Common myeloid progenitor, CD34-positive (primary cell): ENCODE measurements at places on chromosomes 7 and 10.

DNA sequence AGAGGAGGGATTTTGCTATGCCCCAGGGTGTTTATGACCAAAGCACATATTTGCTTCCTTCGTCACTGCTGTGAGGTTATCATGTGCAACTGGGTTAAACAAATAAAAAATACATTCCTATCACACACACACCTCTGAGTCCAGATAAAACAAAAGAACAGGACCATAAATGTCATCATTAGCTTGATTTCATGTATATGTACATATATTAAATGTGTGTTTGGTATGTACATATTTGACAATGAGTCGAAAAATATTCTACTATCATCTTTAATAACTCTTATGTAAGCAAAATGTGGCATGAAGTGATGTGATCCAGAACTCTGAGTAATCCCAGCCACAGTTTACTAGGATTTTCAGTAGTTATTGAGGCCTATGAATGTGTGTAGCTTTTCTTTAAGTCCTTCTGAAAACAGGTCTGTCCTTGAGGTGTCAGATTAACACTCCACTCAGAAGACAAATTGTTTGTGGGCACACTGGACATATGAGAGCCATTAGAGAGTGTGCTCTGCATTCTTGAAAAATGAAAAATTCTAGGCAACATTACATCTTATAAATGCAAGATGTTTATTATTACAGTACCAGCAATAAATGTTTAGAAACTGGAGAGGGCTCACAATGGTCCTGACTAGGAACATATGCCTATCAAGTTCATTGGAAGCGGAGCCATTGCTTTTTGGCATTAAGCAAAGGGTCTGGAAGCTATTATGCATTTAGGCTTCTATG, 335.1 kb upstream of the SEMA3A start:
- DNase-seq: no peak

GRCh38 chr7:149199234-149199995, 4.1 kb downstream of the ZNF282 start:
- DNase-seq: no peak

GRCh38 chr7:36571190-36571560, 153.1 kb downstream of the AOAH start:
- no peak for DNase-seq

- peak; percentile 31 for DNase-seq
Observed at GRCh38 chr7:144670218-144670617, 165.6 kb downstream of the TPK1 start.

DNA sequence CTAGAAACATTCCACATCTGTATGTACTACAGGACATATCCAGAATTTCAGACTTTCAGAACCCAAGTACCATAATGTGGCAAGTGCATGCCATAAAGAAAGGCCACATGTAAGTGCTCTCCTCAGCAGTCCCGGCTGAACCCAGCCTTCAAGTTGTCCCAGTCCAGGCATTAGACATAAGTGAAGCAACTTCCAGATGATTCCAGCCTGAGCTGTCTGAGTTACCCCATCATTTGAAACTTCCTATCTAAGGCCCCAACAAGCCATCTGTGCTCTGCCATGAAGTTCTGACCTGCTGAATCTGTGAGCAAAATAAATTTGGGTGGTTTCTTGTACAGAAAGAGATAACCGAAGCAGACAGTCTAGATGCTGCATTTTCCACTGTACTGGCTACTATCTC, 218.8 kb downstream of the IPMK start:
- no peak for DNase-seq

- no peak for DNase-seq
Observed at GRCh38 chr10:62590306-62590705, 214.2 kb upstream of the ADO start.

DNA sequence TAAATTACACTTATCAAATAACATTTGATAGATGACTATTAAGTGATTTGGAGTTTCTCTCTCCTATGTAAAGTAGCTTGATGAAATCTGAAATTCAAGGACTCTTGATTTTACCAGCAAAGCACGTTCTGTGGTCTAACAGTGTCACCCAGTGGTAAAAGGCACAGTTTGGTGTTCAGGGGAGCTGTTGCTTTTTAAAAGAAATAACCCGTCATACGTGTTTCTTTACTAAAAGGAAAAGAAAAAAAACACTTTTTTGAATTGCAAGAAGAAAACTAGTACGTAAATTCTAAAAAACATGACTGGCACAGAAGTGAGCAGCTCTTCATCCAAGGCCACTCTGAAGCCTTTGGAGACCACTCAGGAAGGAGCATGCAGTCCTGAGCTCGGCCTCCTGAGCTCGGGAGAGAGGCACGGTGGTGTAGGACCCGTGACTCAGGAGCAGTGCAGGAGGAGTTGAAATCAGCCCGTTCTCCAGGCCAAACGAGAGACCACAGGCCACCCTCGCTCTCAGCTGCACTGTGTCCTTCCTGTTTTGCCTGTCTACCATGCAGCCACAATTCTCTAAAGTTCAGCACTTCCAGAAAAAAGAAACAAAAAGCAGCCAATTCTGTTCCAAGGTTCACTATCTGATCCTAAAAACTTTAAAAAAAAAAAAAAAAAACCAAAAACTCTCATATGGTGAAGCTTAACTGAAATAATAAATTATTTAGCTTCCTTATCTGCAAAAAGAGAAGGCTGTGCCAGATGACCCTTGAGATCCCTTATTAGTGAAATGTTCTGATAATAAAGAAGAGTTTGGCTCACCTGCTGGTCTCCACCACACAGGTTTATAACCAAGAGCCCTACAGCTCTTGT, 212.6 kb upstream of the FRMD4A start:
- peak; percentile 50 for DNase-seq

DNA sequence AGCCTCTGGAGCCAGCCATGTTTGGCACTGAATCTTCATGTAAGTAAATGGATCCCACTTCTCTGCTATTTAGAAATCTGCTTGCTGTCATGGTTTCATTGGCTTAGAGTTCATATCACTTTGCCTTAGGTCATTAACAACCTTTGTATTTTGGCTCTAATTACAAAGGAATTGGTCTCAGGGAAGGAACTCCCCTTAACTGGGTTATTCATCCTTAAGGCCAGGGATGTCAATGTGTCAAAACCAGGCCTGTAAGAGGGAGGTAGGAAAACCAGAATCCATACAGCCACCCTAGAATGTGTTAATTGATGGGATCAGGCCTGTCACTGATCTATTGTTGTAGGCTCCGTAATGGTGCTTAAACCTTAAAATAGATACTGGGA, 67.3 kb downstream of the ST7 start:
- no peak for DNase-seq

DNA sequence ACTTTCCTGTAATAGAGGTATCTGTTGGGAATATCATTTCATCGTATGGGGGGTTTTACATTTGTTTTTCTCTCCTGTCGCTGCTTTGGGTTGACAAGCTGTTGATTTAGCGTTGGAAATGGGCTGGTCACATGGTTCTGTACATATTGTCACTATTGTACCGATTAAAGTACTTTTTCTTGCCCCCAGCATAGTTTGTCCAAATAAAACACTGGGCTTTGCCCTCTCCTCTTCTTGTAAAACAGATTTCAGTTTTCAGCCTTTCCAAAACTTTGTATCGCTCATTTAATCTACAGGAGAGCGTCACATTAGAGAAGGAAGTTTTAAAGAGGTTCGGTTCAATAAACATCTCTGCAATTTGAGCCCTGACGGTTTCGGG, 4.0 kb downstream of the BMI1 start:
- no peak for DNase-seq

DNA sequence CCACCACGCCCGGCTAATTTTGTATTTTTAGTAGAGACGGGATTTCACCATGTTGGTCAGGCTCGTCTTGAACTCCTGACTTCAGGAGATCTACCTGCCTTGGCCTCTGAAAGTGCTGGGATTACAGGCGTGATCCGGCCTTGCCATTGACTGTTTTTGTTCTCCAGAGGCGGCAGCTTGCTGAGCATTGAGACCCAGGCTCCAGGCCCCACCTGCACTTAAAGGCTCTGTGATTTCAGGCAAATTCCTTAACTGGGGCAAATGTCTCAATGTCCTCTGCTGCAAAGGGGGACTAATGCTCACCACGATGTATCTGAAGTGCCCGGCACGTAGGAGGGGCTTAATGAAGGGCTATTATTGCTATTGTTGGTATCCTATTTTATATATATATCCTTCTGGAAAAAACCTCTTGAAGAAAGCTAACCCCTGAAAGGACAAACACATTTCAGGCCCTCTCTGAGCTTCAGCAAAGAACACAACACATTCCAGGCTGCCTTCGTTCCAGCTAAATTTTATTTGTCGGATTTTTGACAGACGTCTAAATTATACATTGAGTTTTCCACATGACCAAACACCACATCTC, 29.0 kb downstream of the TRIM8 start:
- no peak for DNase-seq

GRCh38 chr7:47809387-47809786, 138.9 kb downstream of the PKD1L1 start:
- DNase-seq: no peak

DNA sequence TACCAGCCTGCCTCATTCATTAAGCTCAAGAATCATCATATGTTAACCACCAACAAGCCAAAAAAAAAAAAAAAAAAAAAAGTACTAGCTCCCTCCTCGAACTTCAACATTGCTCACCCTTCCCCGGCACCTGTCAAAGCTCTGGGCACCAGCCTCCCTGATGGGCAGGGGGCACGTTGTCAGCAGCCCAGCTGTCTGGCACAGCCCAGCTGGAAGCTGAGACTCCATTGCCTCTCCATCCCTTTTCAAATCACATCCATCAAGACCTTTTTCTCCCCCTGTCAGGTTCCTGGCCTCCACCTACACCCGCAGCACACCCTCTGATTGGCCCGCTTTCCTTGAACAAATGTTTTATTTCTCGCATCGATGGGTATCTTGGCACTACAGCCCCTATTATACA, 913.3 kb upstream of the AUTS2 start:
- no peak for DNase-seq

DNA sequence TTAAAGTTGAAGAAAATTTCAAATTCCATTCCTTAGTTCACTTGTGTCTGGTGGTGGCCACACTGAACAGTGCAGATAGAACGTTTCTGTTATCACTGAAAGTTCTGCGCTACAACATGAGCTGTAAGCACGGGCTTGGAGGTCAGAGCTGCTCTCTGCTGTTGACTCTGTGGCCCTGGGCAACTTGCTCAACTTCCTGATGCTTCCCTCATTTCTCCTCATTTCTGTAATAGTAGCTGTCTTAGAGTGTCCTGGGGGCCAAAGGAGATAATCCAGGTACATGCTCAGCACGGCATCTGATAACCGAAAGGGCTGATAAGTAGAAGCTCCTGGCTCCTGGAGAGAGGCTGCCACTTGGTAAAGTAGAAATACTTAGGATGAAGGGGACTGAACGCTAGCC, 92.3 kb upstream of the DUSP5 start:
- no peak for DNase-seq

DNA sequence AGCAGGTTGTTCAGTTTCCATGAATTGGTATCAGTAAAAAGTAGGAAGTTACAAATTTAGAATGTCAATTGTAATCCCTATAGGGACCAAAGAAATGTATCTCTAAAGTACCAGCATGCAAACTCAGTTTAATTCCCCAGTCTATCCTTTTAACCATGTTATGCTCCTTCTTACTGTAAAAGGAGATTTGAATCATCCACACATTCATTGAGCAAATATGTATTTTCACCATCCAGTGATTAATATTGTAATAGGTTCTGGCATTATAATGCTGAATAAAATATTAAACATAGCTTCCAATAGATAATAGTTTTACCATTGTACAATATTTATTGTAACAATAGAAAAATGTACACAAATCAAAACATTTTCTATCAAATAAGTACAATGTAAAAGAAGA, 228.2 kb upstream of the SEMA3A start:
- no peak for DNase-seq

GRCh38 chr10:47077386-47077785, 166.2 kb downstream of the PTPN20 start:
- no peak for DNase-seq

- no peak for DNase-seq
Observed at GRCh38 chr7:115146148-115146547, 224.3 kb downstream of the MDFIC start.

- peak; percentile 56 for DNase-seq
Observed at GRCh38 chr7:98283127-98283886, 1.8 kb downstream of the BRI3 start.

DNA sequence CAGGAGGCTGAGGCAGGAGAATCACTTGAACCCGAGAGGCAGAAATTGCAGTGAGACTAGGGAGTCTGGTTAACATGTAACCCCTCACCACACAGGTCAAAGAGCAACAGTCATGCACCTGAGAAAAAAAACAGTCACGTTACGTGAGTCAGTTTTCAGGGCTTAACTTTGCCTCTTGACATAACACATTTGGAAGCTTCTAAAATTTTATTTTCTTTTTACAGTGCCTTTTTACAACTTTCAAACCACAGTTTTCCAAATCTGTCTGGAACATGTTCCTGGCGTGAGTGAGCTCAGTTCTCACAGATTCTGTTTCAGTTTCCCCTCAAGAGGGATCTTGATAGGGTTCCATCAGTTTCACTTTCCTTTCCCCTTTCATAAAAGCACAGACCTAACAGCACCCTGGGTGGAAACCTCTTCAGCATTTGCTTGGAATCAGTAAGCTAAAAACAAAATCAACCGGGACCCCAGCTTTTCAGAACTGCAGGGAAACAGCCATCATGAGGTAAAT, 4.4 kb downstream of the IFIT3 start:
- peak; percentile 68 for DNase-seq

DNA sequence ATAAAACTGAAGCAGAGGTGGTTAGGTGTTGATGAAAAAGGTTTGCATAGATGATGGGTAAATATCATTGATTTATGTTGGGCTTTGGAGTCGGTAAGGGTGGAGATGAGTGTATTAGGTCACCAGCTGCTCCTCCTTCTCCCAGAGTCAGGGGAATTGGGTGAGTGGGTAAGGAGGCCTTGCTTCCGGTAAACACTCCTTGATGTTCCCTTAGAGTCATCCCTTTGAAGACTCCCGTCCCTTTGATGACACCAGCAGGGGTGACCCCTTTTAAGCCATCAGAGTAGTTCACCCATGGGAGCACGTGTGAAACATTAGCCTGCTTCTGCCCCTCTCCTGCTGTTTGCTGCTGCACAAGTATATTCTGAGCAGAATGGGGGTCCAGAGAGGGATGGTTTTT, 92.2 kb upstream of the DKK1 start:
- no peak for DNase-seq

DNA sequence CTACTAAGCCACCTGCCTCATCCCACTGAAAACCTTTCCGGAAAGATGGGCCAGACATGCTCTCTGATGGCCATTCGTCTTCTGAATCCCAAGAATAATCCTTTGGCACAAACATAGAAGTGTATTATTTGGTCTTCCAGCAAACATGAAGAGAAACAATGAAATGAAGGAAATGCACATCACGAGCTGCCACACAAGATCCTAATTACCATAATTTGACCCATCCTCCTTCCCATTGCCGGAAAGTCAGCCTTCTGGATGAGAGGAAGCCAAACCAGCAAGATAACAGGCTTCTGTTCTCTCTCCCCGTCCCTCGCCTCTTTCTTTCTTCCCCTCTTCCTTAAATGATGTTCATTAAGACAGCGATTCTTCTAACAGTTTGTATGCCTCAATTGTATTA, 218.9 kb upstream of the KMT2E start:
- no peak for DNase-seq

DNA sequence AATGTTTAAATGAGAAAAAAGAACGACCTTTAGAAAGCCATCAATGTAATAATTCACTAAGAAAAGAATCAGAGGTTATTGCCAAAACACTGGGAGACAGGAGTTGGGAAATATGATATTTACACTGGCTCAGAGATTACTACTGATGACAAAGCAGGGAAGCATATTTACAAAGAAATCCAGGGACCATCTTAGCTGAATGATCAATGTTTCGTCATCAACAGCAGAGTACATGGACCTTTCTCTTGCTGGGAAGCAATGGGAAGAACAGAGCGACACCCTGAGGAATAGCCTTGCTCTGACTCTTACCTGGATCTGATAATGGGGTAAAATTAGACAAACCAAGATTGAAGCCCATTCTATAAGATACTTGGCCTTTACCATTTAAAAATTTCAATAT, 1293.5 kb downstream of the XPNPEP1 start:
- DNase-seq: no peak
